ENCODE measurements at places on chromosomes 1 and 21. TPM values are rescaled to one million over a fixed set of nuclear protein-coding genes. Genes with fewer than 3 reads are reported as not detected.

GATAD2B gene
- total RNA-seq, result 5.4 TPM

RHBDL2 gene
- 8.7 TPM for total RNA-seq

CHI3L1 gene
- not detected for total RNA-seq

FAM177B gene
- total RNA-seq, result not detected

OR2T33 gene
- total RNA-seq, result not detected

NPHS2 gene
- total RNA-seq, result not detected

ATF3 gene
- 1.6 TPM for total RNA-seq
